ENCODE measurements at places on chromosomes 2 and 18. TPM values are rescaled to one million over a fixed set of nuclear protein-coding genes. Genes with fewer than 3 reads are reported as not detected.

The COL6A3 gene
- 0.10 TPM for total RNA-seq

The UGT1A10 gene
- total RNA-seq: 0.26 TPM

The TCF23 gene
- not detected for total RNA-seq

The APCDD1 gene
- total RNA-seq: not detected

The CNTNAP5 gene
- not detected for total RNA-seq

The TIA1 gene
- total RNA-seq: 52.0 TPM

The VPS4B gene
- total RNA-seq: 20.9 TPM
